ENCODE measurements at places on chromosomes 5 and 9.

- H3K27ac ChIP-seq, result no peak overlapping the region
- no peak overlapping the region for H3K4me3 ChIP-seq
- H3K27me3 ChIP-seq, result peaks cover 14% of the 10 kb centered on the region
- peak; percentile 27 for DNase-seq
- H3K36me3 ChIP-seq, result no peaks in the 10 kb centered on the region
Measured at GRCh38 chr9:4365055-4365454, 65.2 kb upstream of the GLIS3 start.

- H3K36me3 ChIP-seq, result no peaks in the 10 kb centered on the region
- DNase-seq, result no peak
- H3K27ac ChIP-seq, result no peak overlapping the region
Measured at GRCh38 chr9:14358523-14358922, 44.6 kb upstream of the NFIB start.

- no peak for DNase-seq
- H3K27ac ChIP-seq, result peak overlapping the region; percentile 84
- H3K4me3 ChIP-seq, result peak overlapping the region; percentile 90
- H3K27me3 ChIP-seq, result no peaks in the 10 kb centered on the region
Measured at GRCh38 chr5:32311404-32312196, 1.1 kb downstream of the MTMR12 start.

GRCh38 chr5:175855041-175855720 lies 16.2 kb upstream of the CPLX2 start:
- DNase-seq, result no peak
- H3K27me3 ChIP-seq, result no peaks in the 10 kb centered on the region
- H3K27ac ChIP-seq, result no peak overlapping the region
- no peak overlapping the region for H3K4me3 ChIP-seq

DNA sequence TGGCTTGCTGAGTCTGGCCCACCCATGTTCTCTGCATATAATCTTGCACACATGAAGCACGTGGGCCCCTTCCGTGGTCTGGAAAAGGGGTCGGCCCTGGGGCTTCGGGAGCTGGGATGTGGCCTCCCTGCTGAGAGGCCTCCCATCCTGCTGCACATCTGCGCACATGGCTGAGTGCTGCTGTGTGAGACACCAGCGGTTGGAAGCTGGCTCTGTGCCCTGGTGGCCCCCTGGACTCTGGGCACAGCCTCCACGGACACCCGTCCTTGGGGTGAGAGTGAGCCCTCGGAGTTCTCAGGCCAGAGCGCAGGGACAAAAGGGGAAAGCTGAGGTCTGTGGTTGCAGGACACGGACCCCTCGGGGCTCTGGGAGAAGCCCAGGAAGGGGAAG lies 115.8 kb downstream of the RXRA start:
- no peak for DNase-seq
- peaks cover 15% of the 10 kb centered on the region for H3K27me3 ChIP-seq
- peaks cover 12% of the 10 kb centered on the region for H3K4me1 ChIP-seq
- no peak overlapping the region for H3K27ac ChIP-seq
- H3K4me3 ChIP-seq, result no peak overlapping the region

DNA sequence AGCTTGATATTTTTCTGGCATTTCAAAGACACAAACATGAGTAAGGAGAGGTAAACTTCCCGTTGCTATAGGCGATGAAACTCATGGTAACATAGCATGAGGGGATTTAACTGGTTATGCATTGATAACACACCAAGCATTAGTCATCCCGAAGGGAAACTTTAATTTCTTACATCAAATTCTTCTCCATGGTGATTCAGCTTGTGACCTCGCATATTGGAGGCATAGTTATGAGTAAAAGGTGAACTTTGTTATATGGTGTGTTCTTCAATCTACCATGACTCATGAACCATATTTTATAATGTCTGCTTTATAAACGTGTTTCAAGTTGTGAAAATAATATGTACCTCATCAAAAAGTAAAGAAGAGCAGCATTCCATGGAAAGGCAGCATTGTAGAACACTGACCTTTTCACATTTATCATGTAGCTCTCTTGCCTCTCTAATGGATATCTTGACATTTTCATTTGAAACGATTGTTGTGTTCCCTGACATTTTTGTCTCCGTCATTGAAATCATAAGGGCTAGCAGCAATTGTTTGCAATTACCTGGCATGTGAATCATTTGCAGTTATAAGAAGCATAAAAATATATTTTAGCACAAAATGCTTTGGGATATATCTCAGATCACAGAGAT lies 491.8 kb downstream of the ANXA1 start:
- H3K36me3 ChIP-seq, result no peaks in the 10 kb centered on the region
- no peak for DNase-seq
- H3K27ac ChIP-seq, result no peak overlapping the region
- H3K4me3 ChIP-seq, result no peak overlapping the region

Measured in activated T-cell treated with anti-CD3 and anti-CD28 coated beads, Interleukin-2, amount 50 U/mL, for 72 hours (primary cell).